Upper lobe of left lung (tissue), 6 donors: ENCODE measurements at places on chromosomes 7 and 10. TPM values are rescaled to one million over a fixed set of nuclear protein-coding genes. Genes with fewer than 3 reads are reported as not detected.

- DNase-seq = no peak
Measured at GRCh38 chr10:65365878-65366277, 1560.0 kb upstream of the LRRTM3 start.

DNA sequence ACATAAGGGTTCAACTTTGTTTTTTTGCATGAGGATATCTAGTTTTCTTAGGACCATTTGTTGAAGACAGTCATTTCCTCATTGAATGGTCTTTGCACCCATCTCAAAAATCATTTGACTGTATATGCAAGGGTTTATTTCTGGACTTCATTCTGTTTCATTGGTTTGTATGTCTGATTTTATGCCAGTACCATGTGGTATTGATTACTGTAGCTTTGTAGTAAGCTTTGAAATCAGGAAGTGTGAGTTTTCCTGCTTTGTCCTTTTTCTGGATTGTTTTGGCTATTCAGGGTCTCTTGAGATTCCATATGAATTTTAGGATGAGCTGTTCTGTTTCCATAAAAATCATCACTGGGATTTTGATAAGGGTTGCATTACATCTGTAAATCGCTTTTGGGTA, 63.9 kb downstream of the SND1 start:
- DNase-seq = no peak

GRCh38 chr10:1454951-1455350, 282.4 kb downstream of the ADARB2 start:
- no peak for DNase-seq

DNA sequence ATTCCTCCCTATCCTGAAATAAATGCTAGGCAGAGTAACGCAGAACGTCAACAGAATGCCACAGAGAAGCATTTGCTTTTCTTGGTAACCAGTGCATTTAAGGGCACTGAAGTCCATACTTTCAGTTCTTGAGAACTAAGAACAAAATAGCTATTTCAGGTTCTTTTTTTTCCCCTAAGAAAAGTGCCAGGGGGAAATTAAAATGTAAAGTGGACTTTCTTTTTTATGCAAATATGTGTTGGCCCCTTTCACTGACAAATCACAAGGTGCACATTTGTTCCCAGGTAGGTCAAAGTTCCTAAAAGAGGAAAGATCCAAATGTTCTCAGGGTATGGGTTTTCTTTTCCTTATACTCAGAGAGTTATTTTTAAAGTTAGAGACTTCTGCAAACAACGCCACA, 151.5 kb downstream of the HPSE2 start:
- DNase-seq = no peak

The RABGEF1 gene
- 22.5 TPM for total RNA-seq

The ZNF438 gene
- total RNA-seq = 25.1 TPM

GRCh38 chr10:126252884-126253610, 135.2 kb downstream of the ADAM12 start:
- DNase-seq = no peak
